ENCODE measurements at places on chromosomes 6 and 20.

DNA sequence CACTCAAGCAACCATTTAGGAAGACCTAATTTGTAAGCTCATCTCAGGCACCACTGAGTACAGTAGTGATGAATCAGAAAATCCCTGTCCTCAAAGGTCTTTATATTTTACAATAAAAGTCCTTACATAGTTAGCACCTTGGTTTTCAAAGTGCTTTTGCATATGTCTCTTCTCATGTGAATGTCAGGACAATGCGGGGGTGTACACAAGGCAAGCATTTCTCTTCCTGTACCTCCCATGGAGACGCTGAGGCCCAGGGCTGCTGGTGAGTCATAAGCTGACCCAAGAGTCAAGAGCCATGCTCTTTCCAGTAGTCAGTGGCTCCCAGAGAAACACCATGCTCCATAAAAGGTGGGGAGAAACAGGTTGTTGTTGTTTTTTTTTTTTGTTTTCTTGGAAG is 174.0 kb downstream of the GJA10 start:
- no peak for DNase-seq

DNA sequence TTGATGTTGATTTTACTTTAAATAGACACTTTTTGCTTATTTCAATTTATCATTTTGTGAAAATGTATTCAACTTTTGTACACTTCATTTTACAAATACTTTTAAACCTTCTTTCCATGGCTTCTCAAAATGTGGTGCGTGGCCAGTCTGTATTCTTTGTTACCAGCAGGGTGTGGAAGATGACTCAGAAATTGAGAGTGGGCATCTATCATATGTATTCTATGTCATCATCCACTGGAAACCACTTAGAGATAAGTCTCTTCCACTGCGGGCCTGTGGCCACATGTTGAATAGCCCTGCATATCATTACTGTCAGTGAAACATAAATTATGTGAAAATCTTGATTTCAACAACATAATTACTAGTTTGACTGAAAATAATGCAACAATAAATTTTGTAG is 52.6 kb upstream of the MC3R start:
- no peak for DNase-seq

GRCh38 chr6:160831739-160832138 is 129.7 kb downstream of the PLG start:
- DNase-seq, result no peak

DNA sequence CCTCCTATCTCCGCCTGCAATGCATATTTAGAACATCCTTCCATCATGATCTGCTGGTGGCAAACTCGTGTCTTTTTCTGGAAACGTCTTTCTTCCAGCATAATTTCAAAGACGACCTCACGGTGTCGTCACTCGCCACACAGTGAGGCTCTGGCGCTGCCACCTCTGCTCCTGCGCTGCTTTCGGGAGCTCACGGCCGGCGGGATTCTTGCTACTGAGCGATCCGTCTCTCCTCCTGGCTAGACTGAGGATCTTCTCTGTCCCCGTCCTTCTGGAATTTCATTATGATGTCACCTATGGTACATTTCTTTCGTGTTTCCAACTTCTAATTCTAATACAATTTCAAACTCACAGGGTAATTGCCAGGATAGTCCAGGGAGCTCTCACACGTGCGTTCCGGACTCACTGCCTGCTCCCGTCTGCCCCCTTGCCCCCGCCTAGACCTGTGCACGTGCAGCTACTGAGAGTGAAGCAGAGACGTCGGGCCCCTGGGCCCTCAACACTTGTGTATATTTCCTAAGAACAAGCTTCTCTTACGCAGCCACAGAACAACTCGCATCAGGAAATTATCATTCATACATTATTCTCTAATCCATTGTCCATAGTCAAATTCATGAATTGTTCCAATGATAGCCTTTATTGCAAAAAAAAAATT is 25.5 kb upstream of the HELZ2 start:
- no peak for DNase-seq

DNA sequence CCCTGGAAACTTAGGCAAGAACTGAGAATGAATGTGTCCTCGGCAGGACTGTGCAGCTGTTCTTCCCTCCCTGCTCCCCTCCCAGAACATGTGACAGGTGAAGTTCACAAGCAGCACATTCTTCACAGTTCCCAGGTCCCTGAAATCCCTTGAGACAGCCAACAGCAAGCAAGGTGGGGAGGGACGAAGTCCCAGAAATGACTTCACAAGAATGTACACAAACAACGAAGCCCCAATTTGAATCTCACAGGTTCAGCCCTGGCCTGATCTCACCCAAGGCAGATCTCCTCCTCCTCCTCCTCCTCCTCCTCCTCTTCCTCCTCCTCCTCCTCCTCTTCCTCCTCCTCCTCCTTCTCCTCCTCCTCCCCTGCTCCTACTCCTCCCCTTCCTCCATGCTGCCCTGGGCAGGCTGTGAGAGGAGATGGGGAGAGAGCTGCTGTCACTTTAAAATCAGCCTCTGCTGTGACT is 32.4 kb downstream of the WRNIP1 start:
- no peak for DNase-seq

DNA sequence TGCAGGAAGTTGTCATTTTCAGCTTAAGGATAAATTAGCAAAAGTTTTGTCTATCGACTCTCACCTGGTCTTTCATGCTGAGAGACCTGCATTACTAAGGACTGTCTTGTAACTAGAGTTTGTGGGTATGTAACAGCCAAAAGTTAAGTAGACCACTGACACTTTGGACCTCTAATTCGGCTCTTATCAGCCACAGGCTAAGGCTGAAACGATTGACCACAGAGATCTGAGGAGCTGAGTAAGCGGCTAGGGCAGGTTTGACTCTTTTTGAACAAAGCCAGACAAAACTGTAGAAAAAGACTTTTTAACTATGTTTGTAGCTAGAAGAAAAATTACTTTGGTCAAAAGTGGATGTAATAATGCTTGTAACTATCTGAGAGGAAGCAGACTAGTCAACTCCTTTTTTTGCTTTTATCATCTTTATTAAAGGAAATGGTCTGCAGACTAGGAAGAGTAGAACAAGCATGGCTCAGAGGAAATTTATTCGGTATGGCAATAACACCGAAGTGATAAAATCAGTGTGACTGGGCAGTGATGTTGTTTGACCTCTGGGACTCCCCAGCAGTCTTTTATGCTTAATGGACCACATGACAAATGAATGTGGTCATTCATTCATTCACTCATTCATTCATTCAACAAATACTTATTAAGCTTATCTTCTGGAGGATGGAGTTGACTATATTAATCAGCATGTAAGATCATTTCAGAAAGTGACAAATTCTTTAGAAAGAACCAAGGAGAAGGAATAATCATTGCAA is 725.0 kb upstream of the HS3ST5 start:
- DNase-seq, result no peak

DNA sequence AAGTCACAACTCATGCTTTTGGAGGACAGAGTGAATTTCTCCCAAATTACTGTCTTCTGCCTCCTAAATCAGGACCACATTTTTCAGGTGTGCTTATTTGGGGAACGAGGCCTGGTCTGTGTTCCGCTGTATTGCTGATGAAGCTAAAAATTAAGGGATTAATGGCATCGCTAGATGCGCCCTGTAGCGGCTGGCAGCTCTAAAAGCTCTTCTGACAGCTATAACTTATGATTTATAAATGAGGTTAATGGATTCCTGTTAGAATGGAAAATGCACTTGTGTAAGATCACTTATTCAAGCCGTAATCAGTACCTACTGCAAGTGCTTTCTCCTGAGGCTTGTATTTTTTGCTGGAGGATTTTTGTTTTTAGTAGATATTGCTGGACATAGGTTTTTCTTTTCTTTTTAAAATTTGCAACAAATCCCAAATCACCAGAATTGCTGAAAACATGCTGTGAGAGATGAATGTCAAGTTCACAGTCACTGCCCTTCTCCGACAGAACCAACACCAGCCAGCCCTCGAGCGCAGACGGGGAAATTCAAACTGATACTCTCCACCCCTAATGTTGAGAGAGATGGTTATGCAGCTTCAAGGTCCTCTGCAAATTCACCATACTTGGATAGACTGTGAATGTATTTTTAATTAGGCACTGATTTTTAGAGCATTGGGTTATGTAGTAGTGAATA is 49.1 kb downstream of the AKAP12 start:
- no peak for DNase-seq

- no peak for DNase-seq
Observed at GRCh38 chr6:14524319-14524718, 406.7 kb downstream of the CD83 start.

- no peak for DNase-seq
Observed at GRCh38 chr20:2300420-2300819, 4.6 kb downstream of the TGM3 start.

GRCh38 chr6:121666814-121667213 is 231.4 kb downstream of the GJA1 start:
- DNase-seq, result no peak

DNA sequence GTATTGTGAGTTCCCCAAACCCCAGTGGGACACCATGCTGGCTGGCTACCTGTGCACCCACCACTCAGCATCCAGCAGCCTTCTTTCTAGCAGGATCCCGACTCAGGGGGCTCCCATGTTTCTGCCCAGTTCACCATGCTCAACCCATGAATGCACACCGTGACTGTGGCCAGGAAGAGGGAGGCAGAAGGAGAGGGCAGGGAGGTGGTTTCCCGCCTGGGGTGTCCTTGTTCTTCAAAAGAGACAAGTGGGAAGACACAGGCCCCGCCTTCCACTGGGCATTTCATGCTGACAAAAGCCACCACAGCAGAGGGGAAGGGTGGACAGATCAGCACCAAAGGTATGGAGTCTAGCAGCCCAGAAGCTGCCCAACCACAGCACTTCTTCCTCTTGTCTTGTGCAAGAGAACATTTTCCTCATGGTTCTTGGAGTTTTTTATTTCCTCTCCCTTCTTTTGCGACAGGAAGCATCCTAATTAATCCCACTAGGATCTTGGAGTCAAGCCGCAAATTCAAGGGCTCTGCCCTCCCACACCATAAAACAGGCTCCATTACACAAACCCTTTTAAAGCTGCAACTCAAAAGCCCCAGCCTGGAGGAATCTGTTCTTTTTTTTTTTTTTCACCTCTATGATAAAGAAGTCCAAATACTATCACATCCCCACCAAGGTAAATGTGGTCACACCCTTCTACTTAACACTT is 13.5 kb upstream of the ANKRD60 start:
- DNase-seq, result no peak

- no peak for DNase-seq
Observed at GRCh38 chr6:97136626-97137358, 146.2 kb downstream of the MMS22L start.

- peak; percentile 39 for DNase-seq
Observed at GRCh38 chr20:33915726-33916331, 77.9 kb upstream of the RALY start.

DNA sequence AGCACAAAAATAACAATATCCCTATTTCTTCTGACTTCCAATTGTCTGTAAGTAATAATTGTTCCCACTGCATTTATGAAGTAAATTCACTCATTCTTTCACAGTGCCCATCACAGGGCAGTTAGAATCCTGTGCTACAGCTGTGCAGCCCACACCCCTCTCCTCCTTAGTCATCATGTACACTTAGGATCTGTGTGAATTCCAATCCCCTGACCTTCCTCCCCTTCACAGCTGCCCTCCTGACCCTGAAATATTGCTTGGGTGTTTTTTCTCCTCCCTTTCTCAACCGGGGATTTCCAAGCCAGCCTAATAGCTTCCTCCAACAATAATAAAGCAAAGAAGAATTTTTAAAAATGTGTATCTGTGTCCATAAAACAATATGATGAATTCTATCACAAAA is 91.5 kb upstream of the BEND6 start:
- DNase-seq, result no peak

DNA sequence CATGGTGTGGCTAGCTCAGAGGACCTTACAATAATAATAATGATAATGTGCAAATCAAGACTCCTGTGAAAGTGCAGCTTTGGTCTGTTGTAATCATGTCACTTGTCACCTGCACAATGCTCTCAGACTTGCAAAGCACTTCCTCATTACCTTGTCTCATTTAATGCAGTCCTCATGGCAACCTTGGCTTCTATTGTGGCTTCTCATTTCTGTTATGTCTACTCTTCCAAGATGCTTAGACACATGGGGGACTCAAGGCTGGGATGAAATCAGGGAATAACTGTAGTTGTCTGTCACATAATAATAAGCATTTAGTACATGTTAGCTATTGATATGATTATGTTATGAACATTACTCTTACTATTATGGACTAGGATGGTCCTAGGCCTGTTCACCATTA is 484.2 kb downstream of the PTPRT start:
- no peak for DNase-seq

DNA sequence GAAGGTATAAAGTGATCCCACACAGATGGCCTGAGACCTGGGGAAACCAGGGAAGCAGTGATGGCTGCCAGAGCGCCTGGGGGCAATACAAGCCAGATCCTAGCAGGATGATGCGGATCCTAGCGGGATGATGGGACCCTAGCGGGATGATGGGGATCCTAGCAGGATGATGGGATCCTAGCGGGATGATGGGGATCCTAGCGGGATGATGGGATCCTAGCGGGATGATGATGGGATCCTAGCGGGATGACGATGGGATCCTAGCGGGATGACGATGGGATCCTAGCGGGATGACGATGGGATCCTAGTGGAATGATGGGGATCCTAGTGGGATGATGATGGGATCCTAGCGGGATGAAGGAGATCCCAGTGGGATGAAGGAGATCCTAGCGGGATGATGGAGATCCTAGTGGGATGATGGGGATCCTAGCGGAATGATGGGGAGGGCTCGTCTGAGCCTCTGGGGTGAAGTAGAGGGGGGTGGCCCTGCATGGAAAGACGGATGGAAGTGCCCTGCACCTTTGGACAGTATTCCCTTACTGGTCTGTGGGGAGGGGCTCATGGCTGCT is 44.2 kb upstream of the CDH22 start:
- no peak for DNase-seq

- no peak for DNase-seq
Observed at GRCh38 chr6:107750176-107750797, 73.8 kb downstream of the SCML4 start.

GRCh38 chr20:24503352-24503931 is 34.0 kb downstream of the SYNDIG1 start:
- no peak for DNase-seq

- no peak for DNase-seq
Observed at GRCh38 chr6:131840936-131841583, 33.2 kb downstream of the ENPP1 start.

GRCh38 chr6:96786336-96786735 is 50.9 kb downstream of the GPR63 start:
- no peak for DNase-seq

DNA sequence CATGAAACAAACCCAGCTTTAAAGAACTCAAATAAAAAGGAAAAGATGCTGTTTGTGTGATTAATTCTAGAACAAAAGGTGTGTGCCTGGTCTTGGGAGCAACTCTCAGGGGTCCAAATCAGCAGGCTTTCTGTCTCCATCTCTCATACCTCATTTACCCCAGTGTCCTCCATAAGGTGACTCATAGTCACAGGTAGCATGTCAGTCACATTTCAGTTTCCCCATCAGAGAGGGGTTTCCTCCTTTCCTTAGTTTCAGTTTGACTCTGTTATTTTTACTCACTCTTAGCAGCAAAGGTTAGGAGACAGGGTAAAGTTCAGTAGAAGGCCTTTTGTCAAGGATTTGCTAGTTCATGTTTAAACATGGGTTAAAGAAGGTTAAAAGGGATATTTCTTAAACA is 46.2 kb downstream of the OGFRL1 start:
- no peak for DNase-seq
